Thyroid gland (tissue), 4 donors: ENCODE measurements at places on chromosomes 7 and 10.
A peak's percentile ranks its signal among the peaks of the same experiment; 100 is the strongest.

DNA sequence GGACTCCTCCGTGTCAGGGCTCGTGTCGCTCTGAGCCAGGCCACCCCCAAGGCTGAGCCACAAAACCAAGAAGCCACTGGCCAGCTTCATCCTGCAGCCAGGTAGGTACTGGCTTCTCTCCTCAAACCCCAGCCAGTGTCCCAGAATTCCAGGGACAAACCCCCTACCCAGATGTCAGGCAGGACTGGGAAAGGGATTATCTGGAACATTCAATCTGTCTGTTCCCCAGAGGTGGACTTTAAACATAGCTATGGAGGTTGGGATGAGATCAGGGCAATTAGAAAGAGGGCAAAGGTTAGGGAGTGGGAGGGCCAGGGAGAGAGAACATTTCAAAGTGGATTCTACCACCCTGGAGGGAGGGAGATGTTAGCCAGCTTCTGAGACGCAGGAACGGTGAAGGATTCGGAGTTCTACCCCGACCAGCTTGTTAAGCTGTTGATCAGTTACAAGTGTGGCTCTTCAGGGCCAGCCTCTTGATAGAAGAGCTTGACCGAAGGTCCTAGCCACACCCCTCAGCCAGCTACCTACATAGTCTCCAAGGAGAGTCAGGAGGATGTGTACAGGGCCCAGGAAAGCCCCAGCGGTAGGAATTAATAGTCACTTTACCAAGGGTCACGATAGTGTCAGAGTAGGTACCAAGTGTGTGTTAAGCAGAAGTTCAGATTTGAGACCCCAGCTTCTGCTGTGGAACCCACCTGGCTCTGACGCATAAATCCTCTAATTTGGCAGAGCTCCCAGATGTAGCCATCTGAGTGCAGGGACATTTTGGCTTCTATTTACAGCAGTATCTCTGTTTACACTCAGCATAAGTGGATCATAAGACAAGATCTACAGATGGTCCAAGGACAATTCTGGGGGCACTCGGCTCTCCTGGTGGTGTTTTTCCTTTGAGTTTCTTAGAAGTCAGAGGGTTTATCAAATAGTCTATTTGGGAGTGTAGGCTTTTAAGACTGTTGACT, at the start of gene PLA2G12B:
TSS of gene PLA2G12B (minus strand) at position 211 of the 959 bp plus-strand sequence. CDS start at position 90, 121 bp downstream.
- peak; percentile 23 for DNase-seq

- DNase-seq = no peak
Measured at GRCh38 chr7:155724327-155725005, 80.0 kb downstream of the RBM33 start.

DNA sequence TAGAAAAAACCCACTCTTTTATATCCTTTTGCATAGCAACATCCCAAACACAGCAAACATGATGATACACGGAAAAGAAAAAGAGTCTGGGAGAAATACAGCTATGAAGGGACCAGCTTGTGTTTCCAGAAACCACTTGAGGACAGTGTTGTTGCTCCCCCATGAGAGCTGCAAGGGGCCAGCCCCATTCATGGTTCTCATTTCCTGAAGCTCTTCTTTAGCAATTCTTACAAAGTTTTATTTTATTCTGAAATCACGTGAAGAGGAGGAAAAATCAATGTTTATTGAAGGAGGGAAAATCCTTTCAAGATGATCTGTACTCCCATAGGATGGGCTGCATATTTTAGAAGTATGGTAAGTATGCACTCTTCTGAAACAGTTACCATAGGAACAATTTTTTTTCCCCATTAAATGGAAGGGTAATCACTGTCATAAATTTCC, 17.5 kb upstream of the PRTFDC1 start:
- DNase-seq = no peak

- no peak for DNase-seq
Measured at GRCh38 chr10:101284101-101284743, 55.0 kb upstream of the LBX1 start.
